ENCODE measurements at places on chromosomes 1 and 21. TPM values are rescaled to one million over a fixed set of nuclear protein-coding genes. Genes with fewer than 3 reads are reported as not detected.

DNA sequence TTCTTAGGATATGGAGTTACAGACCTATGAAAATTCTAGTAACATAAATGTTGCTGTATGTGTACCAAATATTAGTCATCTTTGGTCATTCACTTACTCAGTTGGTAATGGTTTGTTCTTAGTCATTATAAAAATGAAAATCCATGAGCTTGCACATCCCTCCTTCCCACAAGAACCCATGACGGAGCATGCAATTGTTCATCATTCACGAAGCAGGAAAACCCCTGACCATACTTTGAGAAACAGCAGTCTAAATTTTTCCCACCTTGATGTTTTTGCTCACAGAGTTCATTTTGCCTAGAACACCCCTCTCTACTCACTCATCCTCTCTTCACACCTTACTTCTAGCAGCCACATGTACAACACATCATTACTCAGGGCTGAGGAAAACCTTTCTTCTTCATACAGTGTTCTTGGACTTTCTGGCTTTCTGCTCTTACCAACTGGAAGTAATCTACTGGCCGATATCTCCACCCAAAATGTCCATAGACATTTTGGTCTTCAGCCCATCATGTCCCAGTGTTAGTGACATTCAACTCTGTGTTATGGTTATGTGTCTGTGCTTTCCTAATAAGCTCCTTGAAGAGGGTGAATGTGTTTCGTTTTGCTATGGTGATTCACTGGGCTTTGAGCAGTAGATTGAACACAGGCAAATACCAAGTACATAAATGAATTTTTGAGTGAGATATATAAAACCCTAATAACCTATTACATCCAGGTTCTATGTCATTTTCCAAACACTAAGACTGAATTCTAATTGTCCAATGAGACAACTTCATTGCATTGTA lies 189.9 kb downstream of the ZC3H11B start:
- no peak for DNase-seq

DNA sequence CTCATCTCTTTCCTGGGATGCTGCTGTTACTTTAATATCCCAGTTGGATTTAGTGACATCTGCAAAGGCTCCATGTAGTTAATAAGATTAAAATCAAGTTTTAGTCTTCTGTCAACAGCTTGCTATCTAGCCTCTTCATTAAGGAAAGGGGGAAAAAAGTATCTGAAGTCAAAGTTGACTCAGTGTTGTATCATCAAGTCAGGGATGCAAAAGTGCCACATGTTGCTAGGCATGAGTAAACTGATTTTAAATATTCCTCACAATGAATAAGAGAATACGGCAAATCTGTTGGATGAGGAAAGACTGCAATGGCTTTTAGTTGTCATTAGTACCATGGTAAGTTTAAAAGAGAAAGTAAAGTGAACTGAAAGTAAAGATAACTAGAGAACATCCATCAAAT lies 383.2 kb upstream of the ZRANB2 start:
- no peak for DNase-seq

Gene PLD5
- 0.06 TPM for total RNA-seq

DNA sequence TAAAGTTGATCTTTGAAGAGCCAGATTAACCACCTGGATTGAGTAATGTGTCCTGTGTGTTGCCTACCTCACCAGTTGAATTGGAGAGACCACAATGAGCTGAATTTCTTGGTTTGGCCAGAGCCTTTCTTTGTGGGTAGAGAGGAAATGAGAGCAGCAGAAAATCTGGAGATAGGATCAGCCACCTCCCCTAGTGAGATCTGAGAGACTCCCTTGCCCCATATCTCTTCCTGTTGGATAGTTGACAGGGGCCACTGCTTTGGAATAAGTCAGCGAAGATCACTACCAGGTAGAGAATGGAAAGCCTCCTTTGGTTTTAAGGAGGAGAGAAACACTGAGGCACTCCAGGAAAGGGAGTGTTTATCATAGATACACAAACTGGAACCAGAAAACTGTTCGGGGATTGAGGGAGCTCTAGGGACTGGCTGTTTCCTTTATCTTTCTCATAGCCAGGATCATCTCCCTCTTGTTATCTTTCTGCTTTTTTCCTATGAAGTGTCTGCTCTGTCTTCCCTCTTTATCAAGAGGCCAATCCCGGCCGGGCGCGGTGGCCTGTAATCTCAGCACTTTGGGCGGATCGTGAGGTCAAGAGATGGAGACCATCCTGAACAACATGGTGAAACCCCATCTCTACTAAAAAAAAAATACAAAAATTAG lies 21.3 kb upstream of the ZNF326 start:
- no peak for DNase-seq

Gene CYP4X1
- total RNA-seq, result 0.78 TPM

DNA sequence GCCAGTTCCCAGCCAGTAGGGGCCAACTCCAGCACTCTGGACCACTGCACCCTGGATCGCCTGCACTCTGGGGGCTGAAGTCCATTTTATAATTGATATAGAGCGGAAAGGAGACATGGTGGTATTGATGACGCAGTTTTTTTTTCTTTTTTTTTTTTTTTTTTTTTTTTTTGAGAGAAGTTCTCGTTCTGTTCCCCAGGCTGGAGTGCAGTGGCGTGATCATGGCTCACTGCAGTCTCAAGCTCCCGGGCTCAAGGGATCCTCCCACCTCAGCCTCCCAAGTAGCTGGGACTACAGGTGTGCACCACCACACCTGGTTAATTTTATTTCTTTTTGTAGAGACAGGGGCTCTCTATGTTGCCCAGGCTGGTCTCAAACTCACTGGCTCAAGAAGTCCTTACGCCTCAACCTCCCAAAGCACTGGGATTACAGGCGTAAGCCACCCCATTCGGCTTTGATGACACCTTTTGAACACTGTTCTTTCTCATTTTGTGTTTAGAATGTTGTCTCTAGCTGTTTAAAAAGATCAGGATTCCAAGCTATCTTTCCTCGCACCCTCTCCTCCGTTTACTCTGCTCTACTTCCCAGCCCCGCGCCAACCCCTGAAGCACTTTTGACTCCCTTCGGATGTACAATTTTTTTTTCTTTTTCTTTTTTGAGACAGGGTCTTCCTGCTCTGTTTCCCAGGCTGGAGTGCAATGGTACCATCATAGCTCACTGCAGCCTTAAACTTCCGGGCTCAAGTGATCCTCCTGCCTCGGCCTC lies 960 bp downstream of the MX2 start:
- DNase-seq, result peak; percentile 8

DNA sequence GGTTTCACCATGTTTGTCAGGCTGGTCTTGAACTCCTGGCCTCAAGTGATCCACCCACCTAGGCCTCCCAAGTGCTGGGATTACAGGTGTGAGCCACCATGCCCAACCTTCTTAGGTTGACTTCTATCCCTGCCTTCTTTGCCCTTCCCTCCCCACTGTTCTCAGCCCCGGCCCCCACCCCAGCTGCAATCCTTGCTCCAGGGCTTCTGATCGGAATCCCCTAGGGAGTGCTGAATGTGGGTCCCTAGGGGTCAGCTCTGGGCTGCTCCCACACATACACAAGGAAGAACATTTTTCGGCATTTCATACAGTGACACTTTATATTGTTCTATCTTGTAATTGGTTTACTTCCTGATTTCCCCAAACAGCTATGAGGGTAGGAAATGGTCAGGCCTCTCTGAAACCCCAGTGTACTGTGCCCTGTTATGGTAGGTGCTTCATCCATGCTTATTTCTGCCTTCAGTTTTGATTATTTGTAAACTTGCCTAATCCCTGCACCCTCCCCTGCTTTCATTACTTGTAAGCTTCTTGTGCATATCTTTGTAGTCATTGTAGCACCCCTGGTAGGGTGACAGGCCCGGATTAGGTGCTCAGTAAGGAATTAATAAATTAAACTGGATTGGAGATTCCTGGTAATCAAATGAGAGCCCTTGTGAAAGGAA lies 5.8 kb upstream of the SRP9 start:
- no peak for DNase-seq

DNA sequence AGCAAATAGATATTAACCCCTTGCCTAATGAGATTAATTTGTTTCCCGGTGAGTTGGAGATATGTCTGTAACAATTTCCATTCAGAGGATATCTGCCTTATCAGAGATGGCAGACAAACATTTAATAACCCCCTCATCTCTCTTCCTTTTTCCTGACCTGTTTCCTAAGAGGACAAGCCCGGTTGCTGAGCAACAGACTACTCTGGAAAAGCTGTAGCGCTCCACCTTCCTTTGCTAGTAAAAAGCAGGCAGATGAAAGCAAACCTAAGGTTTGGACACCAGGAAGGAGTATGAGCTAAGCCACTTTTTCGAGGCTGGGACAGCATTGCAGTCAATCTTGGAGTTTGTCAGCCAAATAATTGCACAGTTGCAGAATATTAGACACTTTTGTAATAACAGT lies 82.4 kb downstream of the RGS21 start:
- DNase-seq, result no peak

- peak; percentile 32 for DNase-seq
Measured at GRCh38 chr1:26537951-26538352, 8.4 kb downstream of the RPS6KA1 start.

GRCh38 chr1:71843012-71843411 lies 439.3 kb downstream of the NEGR1 start:
- DNase-seq, result no peak

- no peak for DNase-seq
Measured at GRCh38 chr1:201108614-201109013, 3.6 kb downstream of the CACNA1S start.

Gene WLS
- total RNA-seq, result 205 TPM

GRCh38 chr1:119714583-119714982 lies 2.8 kb downstream of the PHGDH start:
- DNase-seq, result no peak

Gene ADARB1
- 32.5 TPM for total RNA-seq

Gene DPT
- total RNA-seq, result 30.7 TPM

Gene COL16A1
- total RNA-seq, result 52.5 TPM

DNA sequence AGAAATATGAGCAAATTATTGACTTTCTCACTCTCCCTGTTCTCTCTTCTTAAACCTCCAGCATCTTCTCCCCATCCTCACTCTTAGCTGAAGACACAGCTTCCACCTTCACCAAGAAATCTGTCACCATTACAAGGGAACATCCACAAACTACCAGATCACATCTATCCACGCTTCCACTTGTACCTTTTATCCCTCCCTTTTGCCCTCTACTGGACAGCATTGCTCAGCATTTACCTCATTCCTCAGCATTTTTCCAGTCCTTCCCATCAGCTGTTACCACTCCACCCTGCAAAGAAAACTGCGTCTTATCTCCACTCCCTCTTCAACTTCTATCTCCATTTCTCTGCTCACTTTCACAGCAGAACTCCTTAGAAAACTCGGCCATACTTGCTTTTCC lies 42.6 kb downstream of the KCNJ6 start:
- no peak for DNase-seq

GRCh38 chr1:36350659-36351226 lies 27.3 kb upstream of the EVA1B start:
- DNase-seq, result peak; percentile 51

Gene ACKR1
- 23.3 TPM for total RNA-seq

Gene PPFIA4
- 7.0 TPM for total RNA-seq

DNA sequence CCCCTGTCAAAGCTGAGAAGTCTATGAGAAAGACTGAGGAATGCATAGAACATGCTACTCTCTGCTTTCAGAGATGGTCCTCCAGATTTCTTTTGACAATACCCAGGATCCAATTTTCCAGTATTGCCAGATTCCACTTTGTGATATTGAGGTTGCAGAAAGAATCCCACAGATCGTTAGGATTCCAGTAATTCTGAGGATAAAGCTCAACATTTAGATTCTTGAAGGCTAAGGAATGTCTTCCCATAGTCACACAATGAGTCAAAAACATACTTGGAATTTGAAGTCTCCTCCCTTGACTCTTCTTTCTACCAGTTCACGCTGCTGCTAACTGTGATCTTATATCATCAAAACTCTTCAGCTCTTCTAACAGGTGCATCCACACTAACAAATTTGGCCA lies 57.1 kb downstream of the TNFSF18 start:
- no peak for DNase-seq

DNA sequence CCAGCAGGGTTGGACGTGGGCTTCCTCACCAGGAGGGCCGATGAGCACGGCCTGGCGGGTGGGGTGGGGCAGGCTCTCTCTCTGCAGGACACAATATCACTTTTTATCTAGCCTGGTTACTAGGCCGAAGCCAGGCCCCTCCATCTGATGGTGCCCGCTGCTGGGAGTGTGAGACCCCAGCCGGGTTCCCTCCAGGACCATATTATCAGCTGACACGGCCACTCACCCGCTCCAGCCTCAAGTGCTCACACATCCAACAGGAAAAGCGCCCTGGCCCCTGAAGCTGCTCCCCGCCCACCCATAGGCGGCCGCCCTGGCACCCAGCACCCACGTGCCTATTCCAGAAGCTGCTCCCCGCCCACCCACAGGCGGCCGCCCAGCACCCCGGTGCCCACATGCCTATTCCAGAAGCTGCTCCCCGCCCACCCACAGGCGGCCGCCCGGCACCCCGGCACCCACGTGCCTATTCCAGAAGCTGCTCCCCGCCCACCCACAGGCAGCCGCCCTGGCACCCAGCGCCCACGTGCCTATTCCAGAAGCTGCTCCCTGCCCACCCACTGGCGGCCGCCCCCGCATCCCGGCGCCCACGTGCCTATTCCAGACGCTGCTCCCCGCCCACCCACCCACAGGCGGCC lies 5.0 kb downstream of the SLC19A1 start:
- no peak for DNase-seq

Gene LSS
- 125 TPM for total RNA-seq

Gene ERRFI1
- total RNA-seq, result 76.8 TPM

Gene TUT4
- 40.3 TPM for total RNA-seq

- DNase-seq, result no peak
Measured at GRCh38 chr1:112540226-112540794, 31.5 kb downstream of the WNT2B start.

Gene FDPS
- 269 TPM for total RNA-seq

DNA sequence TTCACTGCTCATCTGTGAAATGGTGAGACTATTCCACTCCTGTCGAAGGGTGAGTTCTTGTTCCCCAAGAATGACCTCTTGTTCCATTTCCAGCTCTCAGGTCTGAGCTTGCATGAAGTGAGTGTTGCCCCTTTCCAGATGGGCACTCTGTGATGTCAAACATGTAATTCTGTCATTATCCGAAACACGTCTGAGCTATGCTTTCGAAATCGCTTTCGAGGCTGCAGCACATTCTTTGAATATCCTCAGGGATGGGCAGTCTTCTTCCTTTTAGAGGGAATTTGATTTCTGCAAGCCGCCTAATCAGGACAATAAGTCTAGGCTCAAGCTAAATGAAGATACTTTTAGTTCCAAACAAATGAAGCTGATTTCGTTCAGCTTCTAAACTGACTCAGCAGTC lies 15.1 kb downstream of the NFASC start:
- DNase-seq, result no peak
